CD4-positive, alpha-beta T cell treated with Interleukin-4 for 1 hour (primary cell): ENCODE measurements at places on chromosomes 4 and X.

- peak; percentile 10 for DNase-seq
Measured at GRCh38 chr4:169311643-169312365, 41.0 kb upstream of the SH3RF1 start.

DNA sequence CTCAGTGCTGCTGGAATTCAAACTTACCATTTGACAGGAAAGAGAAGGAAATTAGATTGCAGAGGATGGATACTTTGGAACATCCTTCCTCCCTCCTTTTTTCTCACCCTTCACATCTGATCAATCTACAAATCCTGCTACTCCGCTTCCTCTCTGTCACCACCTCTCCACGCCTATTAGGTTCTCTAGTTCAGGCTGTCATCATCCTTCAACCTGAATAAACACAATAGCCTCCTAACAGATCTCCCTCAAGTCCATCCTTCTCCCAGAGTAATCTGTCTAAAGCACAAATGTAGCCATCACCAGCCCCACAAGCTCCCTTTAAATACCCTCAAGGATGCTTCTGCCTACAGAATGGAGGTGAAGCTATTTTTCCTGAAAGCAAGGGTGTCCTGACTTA, 20.0 kb upstream of the SLAIN2 start:
- DNase-seq: no peak

- no peak for DNase-seq
Measured at GRCh38 chr4:53040851-53041250, 178.7 kb downstream of the RASL11B start.

GRCh38 chr4:125750399-125750798, 435.6 kb downstream of the FAT4 start:
- no peak for DNase-seq

DNA sequence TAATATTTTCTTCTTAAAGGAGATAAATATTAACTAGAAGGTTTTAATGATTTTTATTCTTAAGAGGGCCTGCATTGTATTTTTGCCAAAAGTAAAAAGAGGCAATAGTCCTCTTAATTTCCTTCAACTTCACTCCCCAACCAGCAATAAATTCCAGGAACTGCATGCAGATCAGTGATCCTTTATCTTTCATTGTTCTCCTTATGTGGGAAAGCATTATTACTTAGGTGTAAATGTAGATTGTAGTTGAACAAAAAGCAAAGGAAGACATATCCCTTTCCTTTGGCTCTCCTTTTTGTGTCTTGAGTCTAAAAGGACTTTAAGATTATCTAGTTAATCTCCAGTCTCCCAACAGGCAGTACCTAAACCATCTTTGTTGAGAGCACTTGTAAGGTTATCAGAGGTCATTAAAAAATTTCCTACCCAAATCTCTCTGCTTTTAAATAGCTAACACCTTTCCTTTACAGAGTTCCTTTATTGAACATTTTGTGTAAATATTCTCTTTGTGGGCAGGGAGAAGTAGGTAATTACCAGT, 55.3 kb downstream of the RAPGEF2 start:
- DNase-seq: no peak

DNA sequence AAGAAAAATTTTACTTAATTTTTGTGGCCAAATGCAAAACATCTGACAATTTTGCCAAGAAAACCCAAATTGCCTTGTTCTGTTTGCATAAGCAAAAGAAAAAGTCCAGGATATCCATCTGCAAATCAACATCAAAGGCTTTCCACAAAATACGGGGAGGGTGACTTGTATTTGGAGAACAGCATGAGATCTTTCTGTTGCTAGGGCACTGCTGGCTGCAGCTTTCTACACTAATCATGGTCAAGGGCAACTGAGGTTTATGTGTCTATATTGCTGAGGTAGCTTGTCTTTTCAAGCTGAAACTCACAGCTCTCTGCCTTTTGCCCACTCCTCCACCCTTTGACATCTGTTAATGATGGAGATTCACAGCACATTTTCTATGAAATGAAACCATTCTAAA, 389.1 kb downstream of the NKX6-1 start:
- DNase-seq: no peak

DNA sequence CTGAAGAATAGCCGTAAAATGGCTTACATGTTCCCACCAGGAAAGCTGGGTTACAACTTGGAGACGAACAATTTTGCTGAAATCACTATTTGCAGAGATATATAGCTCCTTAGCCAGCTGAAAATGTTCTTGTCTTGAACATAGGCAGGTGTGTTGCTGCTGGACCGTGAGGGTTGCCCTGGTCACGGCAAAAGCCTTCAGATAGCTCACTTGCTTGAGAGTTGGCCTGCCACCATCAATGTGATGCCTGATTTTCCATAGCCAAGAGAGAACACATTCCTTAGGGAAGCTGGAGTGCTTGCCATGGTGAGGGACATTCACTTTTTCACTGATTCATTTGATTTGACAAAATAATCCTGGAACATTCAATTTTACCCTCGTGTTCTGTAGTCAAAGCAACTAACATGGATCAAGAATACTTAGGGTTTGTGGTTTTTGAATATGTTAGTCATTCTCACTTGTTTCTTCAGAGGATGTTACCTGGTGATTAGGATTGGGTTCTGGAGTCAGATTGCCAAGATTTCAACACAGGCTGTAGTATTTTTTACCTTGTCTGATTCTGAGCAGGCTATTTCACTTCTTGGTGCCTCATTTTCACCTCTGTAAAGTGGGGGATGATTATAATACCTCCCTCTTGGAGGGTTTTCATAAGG, 536.9 kb downstream of the RAPGEF2 start:
- DNase-seq: no peak

GRCh38 chr4:48780865-48781214, 761 bp upstream of the FRYL start:
- peak; percentile 14 for DNase-seq

- no peak for DNase-seq
Measured at GRCh38 chr4:181676546-181676945, 566.7 kb upstream of the TENM3 start.

GRCh38 chr4:122731676-122732075, 828 bp upstream of the BBS12 start:
- no peak for DNase-seq

DNA sequence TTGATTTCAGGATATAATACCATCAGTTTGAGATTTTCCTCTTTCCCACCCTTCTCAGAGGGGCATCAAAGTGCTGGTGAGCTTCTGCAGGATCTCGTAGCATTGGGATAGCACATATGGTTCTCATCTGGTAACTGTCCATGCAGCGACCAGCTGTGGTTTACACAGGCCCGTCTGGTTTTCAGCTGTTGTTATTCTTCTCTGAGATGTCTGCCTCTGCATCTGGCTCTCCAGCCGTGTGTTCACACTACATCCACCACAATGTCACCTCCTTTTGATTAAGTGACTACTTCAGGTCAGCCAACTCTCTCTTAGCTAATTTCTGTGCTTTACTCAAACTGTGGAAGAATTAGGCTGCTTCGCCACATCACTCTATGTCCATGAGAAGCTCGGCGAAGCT, 676.7 kb upstream of the TENM3 start:
- DNase-seq: no peak

GRCh38 chrX:46602468-46603102, 29.0 kb downstream of the CHST7 start:
- DNase-seq: no peak

DNA sequence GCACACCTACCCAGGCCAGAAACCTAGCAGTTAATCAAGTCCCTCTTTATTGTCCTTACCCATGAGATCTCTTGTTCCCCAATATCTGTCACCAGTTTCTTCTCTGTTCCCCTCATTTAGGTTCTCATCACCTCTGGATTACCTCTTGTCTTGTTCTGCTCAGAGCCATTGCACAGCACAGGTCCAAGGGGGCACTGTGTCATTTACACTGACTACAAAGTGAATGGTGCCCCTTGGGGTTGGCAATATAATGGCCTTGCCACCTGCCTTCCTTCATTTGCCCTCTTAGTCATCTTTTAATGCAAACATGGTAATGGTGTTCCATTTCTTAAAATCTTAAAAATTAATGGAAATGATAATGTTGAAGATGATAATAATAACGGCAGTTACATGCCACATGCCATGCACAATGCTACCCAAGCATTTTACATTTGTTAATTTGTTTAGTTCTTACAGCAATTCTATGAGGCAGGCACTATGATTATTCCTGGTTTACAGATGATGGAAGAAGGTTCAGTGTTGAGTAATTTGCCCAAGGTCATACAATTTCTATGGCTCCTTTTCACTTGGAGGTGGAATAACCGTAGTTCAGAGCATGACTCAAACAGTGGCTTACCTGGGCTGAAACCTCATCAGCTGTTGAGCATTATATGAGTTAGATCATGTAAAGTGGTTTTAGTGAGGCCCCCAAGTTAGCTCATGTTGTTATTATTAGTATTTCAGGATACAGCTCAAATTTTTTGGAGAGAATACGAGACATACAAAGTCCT, 117.9 kb downstream of the RASL11B start:
- DNase-seq: no peak

- DNase-seq: no peak
Measured at GRCh38 chrX:70554523-70554922, 109.9 kb downstream of the DLG3 start.
